Foreskin keratinocyte (primary cell): ENCODE measurements at places on chromosomes 11 and 22.
A peak's percentile ranks its signal among the peaks of the same experiment; 100 is the strongest.

- no peak for DNase-seq
Observed at GRCh38 chr11:114194702-114195101, 101.5 kb upstream of the NNMT start.

GRCh38 chr11:821512-822371, 3.0 kb downstream of the PNPLA2 start:
- DNase-seq = no peak

GRCh38 chr11:92881940-92882450, 87.5 kb upstream of the MTNR1B start:
- no peak for DNase-seq

GRCh38 chr11:67264877-67265632, 1.2 kb upstream of the GRK2 start:
- peak; percentile 61 for DNase-seq

GRCh38 chr11:33866936-33867335, 24.9 kb downstream of the LMO2 start:
- no peak for DNase-seq

DNA sequence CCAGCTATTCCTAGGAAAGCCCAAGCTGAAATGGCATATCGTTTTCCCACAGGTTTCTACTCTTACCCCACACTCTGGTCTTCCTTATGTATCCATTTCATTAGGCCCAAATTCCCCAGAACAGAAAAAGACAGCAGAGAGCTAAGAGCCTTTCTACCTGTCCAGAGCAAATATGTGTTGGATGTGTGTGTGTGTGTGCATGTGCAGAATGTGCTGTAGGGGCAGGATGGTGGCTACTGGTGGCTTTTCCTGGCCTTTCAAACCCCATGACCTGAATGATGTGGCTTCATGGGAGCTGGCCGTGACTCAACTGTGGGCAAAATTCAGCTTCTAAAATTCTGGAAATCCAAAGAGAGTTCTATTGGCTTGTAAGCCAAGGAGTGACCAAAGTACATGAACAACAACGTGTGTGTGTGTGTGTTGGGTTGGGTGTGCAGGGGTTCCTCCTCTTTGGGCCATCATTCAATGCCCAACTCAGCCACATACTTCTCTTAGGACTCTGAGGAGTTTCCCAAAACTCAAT, 421.4 kb upstream of the CADM1 start:
- no peak for DNase-seq

- no peak for DNase-seq
Observed at GRCh38 chr22:49574205-49574880, 253.3 kb downstream of the BRD1 start.

DNA sequence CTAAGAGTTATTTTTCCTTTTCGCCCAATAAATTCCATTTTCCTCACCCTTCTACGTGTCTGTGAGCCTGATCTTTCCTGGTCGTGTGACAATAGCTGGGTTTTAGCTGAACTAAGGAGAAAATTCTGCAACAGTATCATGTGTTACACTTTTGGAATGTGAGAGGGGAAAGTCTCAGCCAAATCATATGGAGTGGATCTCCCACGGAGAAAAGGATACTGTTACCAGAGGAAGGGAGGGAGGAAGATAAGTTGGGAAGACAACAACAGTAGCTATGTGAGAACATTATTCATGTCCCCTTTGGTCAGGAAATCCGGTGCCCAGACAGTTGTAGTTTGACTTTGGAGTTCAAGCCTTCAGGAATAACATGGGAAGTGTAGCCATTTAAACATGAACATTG, 584.0 kb upstream of the RAG2 start:
- DNase-seq = no peak

- no peak for DNase-seq
Observed at GRCh38 chr11:31303644-31304180, 65.8 kb downstream of the DCDC1 start.

- no peak for DNase-seq
Observed at GRCh38 chr11:61416941-61417340, 12.8 kb downstream of the CPSF7 start.

- no peak for DNase-seq
Observed at GRCh38 chr11:27464289-27464696, 8.3 kb downstream of the LGR4 start.
